ENCODE measurements at places on chromosomes 4 and X.

DNA sequence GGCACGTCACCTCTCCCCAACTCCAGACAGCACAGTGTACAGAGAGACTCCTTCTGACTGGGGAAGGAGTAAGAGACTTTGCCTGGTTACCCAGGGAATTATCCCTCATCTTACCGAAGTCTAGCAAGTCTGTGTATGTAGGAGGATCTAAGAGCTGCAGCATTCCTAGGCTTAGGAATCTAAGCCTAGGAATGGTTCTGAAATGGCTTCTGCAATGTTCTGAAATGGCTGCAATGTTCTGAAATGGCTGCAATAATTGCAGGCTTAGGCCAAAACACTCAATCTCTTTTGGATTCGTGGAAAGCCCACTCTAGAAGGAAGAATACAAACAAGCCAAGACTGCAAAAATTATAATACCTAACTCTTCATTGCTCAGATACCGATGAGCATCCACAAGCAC, 106.4 kb downstream of the SCLT1 start:
- no peak for DNase-seq

GRCh38 chrX:30196322-30196721, 19.0 kb upstream of the MAGEB2 start:
- DNase-seq = no peak

GRCh38 chrX:51420610-51421009, 75.8 kb downstream of the NUDT11 start:
- no peak for DNase-seq

GRCh38 chrX:17930850-17931249, 69.8 kb upstream of the RAI2 start:
- no peak for DNase-seq

GRCh38 chr4:99209671-99210070, 9.4 kb downstream of the ADH6 start:
- DNase-seq = no peak

- DNase-seq = peak; percentile 94
Observed at GRCh38 chr4:98928131-98928504, 815 bp downstream of the EIF4E start.

DNA sequence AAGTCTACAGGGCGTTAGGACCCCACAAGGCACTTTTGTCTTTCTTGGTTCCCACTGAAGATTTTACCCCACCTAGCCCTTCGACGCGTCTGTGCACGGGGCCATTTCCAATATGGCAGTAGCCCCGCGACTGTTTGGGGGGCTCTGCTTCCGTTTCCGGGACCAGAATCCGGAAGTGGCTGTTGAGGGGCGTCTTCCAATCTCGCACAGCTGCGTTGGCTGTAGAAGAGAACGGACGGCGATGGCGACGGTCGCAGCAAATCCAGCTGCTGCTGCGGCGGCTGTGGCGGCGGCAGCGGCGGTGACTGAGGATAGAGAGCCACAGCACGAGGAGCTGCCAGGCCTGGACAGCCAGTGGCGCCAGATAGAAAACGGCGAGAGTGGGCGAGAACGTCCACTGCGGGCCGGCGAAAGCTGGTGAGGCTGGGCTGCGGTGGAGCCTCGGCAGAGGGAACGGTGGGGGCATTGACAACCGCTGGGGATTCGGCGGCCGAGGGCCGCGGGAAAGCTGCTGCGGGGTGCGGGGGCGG, at the start of gene USP11:
USP11 (plus strand) TSS at position 207 of the 530 bp plus-strand sequence; CDS start at position 242, 35 bp downstream.
- DNase-seq = peak; percentile 38

DNA sequence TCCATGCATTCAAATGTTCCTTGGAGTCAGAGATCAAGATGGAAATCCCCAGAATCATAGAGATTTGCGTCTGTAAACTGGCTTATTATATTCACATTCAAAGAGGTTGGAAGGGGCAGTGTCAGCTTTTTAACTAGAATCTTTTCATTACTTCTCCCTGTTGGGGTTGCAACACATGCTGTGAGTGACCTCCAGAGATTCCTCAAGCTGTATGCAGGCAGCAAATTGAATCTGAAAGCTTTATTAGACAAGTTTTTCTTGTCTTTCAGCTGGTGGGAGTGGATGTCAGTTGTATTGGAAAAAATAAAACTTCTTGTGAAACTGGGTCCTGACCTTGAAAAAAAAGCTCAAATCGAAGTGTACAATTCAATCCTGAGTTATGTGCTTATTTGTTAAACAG, 736.5 kb upstream of the FTHL17 start:
- DNase-seq = peak; percentile 6

DNA sequence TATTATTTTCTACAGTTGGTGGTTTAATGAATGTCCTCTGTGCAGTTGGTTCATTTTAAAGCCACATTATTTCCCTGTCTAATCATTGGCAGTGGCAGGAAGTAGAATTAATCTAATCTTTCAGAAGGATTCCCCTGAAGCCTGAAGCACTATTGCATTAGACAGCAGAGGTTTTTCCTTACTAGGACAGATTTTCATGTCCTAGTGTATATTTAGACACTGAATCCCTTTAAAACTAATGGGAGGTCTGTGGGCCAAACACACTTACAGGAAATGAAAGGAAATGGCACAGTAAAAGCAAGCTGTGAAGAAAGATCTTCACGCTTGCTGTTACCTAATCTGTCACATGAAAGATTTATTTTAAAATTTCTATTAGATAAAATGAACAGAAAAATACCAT, 165.2 kb downstream of the SLC39A8 start:
- DNase-seq = no peak

- no peak for DNase-seq
Observed at GRCh38 chr4:155488691-155489090, 111.9 kb upstream of the MAP9 start.

DNA sequence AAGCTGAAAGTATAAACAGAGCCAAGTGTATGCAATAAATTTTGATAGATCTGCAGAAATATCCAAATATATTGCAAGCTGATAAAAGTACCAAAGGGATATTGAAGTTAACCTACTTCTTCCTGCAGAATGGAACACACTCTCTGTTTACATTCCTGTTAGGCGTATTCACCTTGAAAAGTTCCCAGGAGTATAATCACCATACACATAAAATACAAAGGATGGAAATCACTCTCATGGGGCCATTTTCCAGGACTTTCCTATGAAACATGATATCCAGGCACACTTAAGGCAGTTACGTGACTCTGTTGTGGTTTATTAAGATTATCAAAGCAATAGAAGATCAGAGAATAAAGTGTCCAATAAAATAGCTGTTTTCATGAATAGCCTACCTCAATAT, 1142.3 kb downstream of the NLGN4X start:
- no peak for DNase-seq

DNA sequence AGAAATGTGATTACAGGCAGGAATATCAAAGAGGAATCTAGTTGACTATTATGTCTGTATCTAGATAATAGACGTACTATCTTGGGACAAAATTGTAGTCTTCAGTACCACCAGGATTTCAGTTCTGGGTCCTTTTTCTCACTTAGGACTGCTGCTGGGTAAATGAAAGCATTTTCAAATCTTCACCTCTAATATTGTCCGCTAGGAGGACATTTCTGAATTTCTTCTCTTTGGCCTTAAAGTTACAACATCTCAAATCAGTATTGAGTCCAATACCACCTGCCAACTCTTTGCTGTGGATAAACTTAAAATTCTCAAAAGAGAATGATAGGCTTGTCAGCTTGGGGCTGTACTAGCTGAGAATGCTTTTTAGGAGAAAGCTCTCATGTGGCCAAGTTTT, 6.0 kb downstream of the FGF16 start:
- DNase-seq = no peak

DNA sequence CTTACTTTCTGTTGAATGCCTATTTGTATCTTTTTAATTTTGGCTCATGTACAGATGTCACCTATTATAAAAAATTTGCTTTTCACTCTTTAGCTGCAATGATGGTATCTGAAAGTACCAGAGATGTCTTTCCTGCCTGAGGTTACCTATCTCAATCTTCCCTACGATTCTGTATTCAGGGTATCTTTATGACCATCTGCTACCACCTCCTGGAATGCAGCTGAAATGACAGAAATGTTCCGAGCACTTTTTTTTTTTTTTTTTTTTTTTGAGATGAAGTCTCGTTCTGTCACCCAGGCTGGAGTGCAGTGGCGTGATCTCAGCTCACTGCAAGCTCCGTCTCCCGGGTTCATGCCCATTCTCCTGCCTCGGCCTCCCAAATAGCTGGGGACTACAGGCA, 136.4 kb downstream of the REPS2 start:
- DNase-seq = peak; percentile 16

- no peak for DNase-seq
Observed at GRCh38 chr4:139736661-139737060, 71.0 kb downstream of the MGST2 start.

DNA sequence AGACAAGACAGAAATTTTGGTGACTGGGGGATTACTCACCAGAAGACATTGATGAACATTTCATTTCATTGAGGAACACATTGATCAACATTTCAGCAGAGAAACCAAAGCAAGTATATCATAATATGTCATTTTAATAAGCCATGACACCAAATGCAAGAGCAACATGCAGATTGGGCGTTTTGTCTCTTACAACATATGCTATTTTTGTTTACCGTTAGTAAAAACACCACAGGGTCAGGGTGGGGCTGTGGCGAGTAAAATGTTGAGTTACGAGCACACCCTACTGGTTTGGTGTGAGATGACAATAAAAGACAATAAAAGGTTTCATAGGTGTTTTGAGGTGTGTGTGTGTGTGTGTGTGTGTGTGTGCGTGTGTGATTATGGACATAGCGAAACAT, 294.5 kb downstream of the PDGFC start:
- DNase-seq = peak; percentile 20

GRCh38 chr4:165294907-165295306, 32.6 kb upstream of the MSMO1 start:
- DNase-seq = peak; percentile 39

DNA sequence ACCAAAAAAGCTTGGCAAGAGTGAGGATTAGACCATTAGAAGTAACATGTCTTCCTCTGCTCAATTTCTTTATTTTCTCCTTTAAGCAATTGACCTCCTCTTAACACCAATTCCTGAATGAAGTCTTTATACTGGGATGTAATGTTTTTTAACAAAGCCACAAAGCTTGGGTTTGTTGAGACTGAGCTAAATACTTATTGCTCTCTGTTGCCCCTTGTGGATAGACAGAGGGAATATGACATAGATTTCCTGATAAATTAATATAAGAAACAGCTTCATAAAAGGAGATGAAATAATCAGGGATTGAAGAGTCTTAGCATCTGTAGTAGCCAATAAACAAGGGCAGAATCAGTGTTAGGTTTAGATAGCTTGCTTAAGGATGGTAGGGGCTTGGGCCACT, 57.6 kb downstream of the CCDC160 start:
- DNase-seq = no peak

DNA sequence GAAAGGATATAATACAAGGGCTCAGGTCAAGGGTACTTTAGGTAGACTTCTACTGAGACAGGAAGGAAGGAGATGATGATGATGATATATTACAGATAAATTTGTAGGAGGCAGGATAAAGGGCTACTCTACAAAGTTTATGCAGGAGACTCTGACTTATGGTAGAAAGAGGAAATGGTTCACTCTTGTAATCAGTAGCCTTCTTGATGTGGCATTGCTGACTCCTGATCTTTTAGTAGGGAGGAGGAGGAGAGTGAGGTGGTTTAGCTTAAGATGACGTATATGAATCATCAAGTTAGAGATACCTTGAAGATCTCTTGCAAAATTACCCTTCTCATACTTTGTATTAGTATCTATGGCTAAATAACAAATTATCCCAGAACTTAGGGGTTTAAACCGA, 4.7 kb downstream of the BLTP1 start:
- DNase-seq = no peak

DNA sequence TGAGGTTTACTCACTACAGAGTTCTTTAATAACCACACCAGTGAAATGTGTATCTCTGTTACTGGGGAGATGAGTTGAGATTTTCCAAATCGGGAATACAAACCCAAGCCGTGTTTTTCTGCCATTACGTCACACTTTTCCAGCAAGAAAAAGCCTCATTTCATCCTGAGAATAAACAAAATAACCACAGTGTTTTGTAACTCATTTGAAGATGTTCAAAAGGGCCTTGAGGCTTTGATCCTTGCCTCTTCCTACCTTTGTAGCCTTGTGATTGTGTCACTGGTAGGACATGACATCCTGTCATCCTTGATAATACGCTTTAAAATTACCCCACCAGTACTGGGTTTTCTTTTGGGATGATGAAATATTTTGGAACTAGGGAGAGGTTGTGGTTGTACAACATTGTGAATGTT, 2.9 kb downstream of the USP11 start:
- DNase-seq = no peak

GRCh38 chr4:185835336-185835735, 23.3 kb upstream of the SORBS2 start:
- DNase-seq = no peak

DNA sequence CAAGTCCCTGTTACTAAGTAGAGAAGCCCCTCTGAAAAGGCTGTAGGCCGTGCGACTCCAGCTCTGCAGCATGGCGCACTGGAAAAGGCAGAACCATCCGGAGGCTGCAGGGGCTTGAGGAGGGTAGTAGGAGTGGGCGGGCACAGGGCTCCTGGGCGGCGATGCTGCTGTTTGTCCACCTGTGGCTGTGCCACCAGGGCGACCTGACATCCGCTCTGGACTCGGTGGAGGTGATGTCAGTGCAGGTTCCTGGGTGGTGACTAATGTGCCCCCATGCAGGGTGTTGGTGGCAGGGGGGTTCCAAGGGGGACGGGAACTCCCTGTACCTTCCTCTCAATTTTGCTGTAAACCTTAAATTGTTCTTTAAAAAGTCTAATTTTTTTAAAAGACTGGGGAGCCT, 58.3 kb downstream of the PCGF3 start:
- no peak for DNase-seq

DNA sequence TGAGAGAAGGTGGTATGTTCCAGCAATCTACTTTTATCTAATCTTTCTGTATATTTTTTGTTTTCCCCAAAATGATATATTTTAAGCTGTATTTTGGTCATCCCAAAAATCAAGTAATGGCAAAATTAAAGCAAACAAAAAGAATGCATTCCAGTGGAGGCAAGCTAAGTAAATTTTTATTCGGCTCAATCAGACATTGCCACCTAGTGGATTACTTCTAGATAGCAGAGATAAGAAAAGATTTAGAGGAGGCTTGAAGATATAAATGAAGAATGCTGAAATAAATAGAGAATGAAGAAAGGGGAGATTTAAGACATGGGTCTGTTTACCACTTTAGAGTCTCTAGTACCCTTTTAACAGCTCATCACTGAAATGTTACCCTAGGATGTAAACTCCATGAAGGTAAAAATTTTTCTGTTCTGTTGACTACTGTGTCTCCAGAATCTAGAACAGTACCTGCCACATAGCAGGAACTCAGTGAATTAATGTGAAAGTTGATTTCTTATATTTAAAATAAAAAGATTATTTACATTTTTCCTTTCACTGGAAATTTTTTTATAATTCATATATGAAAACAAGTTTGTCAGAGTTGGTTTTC, 110.9 kb upstream of the ANK2 start:
- no peak for DNase-seq

GRCh38 chr4:32189130-32189529, 1469.0 kb downstream of the PCDH7 start:
- no peak for DNase-seq

GRCh38 chr4:28886934-28887333, 1833.2 kb upstream of the PCDH7 start:
- DNase-seq = no peak

GRCh38 chrX:110180928-110181310, 137.0 kb downstream of the AMMECR1 start:
- no peak for DNase-seq

GRCh38 chrX:24332878-24333277, 19.0 kb upstream of the SUPT20HL2 start:
- DNase-seq = no peak
